ENCODE measurements at places on chromosomes 4 and X. TPM values are rescaled to one million over a fixed set of nuclear protein-coding genes. Genes with fewer than 3 reads are reported as not detected.

GATA1 gene
- 0.44 TPM for polyA plus RNA-seq

GPRASP2 gene
- 36.7 TPM for polyA plus RNA-seq

TASL gene
- 0.48 TPM for polyA plus RNA-seq

CCNQ gene
- polyA plus RNA-seq, result 22.2 TPM

DIPK2B gene
- 9.7 TPM for polyA plus RNA-seq

REPS2 gene
- polyA plus RNA-seq, result 21.9 TPM

ODAPH gene
- polyA plus RNA-seq, result 0.13 TPM

WDR17 gene
- 15.2 TPM for polyA plus RNA-seq

Measured in renal pelvis (tissue), 12 donors.